AG04450 (cell line): ENCODE measurements at places on chromosomes 13 and 19.
A peak's percentile ranks its signal among the peaks of the same experiment; 100 is the strongest.

- DNase-seq, result peak; percentile 43
These were observed 9.1 kb upstream of the LHFPL6 start for GRCh38 chr13:39612023-39612637.

GRCh38 chr19:41997121-41997850, 3.3 kb upstream of the ATP1A3 start:
- DNase-seq, result no peak

- no peak for DNase-seq
These were observed 213.3 kb downstream of the POSTN start for GRCh38 chr13:37385248-37385647.

- no peak for DNase-seq
These were observed 930 bp downstream of the ZNF136 start for GRCh38 chr19:12163826-12164225.

GRCh38 chr19:2013683-2013961, 1.9 kb downstream of the BTBD2 start:
- DNase-seq, result no peak

- DNase-seq, result no peak
These were observed 200.3 kb downstream of the DIAPH3 start for GRCh38 chr13:59963383-59963782.

DNA sequence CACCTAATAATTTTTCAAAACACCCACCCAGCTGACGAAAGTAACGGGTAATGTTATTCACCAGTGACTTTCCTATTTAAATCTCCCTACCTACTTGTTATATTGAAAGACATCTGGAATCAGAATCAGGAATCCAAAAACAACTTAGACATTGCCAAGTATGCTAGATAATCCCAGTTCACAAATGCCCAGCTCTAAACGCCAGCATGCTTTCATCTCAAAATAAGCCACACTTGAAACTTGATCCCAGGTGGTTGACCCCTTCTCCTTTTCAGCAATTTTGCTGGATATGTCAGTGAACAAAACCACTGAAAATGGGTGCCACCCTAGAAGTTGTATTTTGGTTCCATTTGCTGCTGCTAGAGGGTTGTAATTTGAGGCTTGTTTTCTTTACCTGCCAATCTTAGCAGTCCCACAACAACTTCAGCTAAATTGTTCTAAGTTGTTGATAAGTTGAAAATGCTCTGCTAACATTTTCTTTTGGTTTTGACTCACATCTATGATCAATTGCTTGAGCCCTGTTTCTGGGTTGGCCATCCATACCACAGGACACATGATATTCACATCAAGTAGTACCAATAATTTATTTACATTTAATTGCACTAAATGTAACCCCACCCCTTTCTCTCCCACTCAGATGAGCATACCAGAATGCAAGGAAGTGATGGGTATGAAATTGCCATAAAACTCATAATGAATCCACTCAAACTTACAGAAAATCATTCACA, 66.4 kb downstream of the DCT start:
- no peak for DNase-seq
